Lower lobe of right lung (tissue), 2 donors: ENCODE measurements at places on chromosomes 12 and 14.
A peak's percentile ranks its signal among the peaks of the same experiment; 100 is the strongest.

DNA sequence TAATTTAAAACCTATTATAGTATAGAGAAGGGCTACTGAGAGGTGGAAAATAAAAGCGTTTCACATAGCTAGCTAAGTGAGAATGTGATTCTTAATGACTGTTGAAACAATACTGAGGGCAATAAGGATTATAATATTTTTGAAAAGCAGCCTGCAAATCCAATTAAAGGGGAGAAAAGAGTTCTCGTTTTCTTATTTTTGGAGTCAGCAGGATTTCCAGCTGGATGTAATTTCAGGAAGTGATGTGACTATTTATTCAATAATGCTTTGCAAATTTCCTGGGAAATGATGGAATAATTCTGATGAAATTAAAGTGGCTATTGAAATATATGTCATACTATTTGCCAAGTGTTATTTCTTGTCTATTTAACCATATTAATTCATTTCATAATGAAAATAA lies 279.1 kb downstream of the AEBP2 start:
- no peak for DNase-seq

DNA sequence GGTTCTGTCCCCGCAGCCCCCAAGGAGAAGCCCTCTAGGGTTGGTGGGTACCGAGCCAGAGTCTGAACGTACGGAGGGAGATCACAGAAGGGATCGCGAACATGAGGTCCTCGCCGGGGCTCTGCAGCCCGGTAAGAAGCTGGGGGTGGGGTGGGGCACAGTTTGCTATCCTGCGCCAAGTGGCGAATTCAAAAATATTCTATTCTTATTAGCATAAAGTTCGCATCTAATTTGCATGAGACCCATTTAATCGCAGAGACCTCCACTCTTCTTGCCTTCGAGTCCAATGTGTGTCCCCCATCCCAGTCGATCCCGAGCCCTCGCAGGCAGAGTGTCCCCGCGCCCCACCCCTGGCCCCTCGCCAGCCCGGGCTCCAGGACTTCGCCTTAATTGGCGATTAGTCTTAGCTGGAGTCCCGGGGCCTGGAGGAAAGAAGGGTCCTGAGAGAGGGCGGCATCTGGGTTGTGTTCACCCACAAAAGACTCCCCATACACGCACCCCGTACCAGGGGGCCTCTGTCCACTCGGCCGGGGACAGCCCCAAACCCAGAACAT lies 604 bp upstream of the ARHGEF25 start:
- no peak for DNase-seq

DNA sequence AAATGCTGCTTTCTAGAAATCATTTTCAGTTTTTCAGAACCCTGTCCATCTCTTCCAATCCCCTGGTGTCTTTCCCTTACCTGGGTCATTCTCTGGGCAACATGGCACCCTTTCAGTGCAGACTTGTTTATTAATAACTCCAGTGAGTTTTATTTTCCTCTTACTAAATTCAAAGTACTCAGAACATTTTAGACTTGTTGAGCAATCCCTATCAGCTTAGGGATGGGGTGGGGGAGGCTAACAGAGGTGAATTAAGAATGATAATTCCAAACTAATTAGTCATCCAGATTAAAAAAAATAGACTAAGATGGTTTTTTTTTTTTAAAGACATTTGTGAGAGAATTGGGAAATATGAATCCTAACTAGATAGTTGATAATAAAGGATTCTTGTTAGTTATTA lies 10.7 kb downstream of the GPRC5A start:
- no peak for DNase-seq

DNA sequence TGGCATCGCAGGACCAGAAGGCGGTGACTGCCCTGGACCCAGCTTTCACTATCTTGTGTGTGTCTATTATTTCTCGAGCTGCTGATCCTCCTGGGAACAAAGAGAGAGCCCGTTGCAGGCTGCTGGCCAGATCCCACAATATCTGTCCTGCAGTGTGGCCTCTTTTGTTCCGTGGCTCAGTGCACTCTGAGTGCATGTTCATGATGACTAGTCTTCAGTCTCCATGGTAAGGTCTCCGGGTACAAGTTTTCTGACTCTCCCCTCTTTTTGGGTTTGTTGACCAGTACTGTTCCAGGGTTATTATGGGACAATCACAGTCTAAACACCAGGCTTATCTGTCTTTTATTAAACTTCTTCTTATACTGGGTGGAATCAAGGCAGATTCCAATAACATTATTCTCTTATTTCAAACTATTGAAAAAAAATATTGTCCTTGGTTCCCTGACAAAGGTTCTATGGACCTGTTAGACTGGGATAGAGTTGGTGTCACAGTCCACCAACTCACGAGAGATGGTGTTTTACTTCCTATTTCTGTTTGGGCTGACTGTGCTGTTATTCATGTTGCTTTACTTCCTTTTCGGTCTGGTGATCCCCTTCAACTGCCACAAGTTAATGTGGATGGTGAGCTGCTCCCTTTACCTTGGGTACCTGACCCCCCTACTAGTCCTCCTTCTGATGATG lies 192.9 kb upstream of the ALG10B start:
- no peak for DNase-seq

GRCh38 chr12:4483885-4484823 lies 38.5 kb upstream of the FGF6 start:
- no peak for DNase-seq

- DNase-seq = peak; percentile 99
These were observed 1.2 kb downstream of the PPP1R3E start for GRCh38 chr14:23301288-23301968.

- no peak for DNase-seq
These were observed 27.0 kb downstream of the MAP3K9 start for GRCh38 chr14:70782361-70782760.

DNA sequence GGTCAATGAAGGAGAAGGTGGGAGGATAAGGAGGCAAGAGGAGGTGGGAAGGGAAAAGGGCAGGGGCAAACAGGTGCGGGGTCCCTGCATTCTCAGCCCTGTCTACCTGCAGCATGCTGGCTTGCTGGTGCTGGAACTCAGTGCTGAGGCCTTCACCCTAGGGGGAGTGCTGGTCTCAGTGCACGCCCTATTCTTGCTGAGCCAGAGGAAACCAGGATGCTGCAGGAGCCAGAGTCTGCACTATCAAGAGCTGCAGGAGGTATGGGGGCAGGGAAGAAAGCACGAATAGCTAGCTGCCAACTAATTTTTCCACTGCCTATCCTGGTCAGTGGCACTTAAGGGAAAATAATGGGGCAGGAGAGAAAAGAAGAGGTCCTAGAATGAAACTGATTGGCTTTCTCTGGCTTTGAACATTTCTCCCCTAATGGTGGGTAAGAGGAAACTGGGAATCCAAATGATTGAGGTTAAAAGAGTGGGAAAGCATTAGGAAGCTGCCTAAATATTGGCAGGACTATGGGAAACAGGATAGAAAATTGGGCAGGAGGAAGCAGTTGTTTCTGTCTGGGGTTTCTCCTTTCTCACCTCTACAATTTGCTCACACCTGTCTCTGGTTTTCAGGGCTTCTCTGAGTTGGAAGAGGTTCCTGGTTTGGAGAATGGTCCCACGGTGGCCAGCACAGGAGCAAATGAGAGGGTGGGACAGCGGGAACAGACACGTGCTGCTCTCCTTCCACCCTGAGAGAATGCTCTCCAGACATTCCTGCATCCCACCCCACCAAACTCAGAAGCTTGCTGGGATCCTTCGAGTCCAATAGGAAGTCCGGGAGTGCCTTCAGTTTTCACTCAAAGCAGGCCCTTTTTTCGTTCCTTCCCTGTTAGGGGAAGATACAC lies 1.9 kb downstream of the TMEM253 start:
- no peak for DNase-seq

DNA sequence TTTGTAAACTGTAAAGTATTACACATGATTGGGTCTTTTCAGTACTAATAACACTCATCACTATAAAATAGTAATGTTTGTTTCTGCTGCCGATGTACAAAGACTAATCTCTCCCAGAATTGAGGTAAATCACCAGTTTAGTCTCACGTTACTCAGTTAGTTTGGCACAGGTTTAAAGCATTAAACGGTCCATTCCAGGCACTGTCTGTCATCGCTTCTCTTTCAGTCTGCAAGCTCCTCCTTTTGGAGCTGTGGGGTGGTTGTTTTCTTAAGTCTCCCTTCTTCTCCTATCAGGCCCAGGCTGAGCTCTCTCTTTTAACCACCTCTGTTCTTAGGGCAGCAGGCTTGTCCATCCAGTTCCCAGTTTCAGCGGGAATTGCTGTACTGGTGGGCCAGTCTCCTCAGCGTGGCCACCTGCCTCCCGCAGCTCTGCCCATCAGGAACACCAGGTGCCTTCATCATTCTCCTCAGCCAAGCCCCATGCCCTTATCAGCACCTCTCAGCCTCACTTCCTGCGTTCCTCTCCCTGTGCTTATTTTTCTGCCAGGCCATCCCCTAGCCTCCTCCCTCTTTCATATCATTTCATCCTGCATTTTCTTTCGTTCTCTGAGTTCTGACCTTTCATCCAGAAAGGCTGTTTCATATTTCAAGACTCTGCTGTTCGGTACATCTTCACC lies 149.0 kb downstream of the TGFB3 start:
- DNase-seq = no peak

- DNase-seq = no peak
These were observed 18.8 kb downstream of the ACVRL1 start for GRCh38 chr12:51926064-51926632.

DNA sequence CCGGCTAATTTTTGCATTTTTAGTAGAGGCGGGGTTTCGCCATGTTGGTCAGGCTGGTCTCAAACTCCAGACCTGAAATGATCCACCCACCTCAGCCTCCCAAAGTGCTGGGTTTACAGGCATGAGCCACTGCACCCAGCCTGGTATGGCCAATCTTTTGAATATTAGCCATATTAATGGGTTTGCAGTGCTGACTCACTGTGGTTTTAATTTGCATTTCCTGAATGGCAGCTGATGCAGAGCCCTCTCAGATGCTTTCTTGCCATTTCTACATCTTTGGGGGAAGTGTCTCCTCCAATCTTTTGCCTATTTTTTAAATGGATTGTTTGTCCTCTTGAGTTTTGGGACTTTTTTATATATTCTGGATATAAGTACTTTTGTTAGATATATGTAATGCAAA lies 55.5 kb upstream of the NPAS3 start:
- no peak for DNase-seq

- DNase-seq = no peak
These were observed 10.9 kb upstream of the PCED1B start for GRCh38 chr12:47068539-47068938.

DNA sequence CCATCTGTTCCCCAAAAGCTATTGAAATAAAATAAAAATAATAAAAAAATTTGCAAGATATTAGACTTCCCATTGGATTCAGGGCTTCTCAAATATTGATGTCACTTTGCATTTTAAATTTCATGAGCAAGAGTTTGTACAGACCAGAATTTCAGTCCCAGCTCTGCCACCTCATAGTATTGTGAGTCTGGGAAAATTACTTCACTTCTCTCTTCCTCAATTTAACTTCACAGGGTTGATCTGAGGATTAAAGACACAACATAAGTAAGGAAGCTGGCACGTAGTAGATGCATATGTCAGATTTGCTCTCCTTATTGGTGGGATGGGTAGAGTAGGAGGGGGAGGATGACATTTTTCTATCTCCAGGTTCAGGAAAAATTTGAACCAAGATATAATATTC lies 32.8 kb downstream of the COX8C start:
- DNase-seq = no peak

DNA sequence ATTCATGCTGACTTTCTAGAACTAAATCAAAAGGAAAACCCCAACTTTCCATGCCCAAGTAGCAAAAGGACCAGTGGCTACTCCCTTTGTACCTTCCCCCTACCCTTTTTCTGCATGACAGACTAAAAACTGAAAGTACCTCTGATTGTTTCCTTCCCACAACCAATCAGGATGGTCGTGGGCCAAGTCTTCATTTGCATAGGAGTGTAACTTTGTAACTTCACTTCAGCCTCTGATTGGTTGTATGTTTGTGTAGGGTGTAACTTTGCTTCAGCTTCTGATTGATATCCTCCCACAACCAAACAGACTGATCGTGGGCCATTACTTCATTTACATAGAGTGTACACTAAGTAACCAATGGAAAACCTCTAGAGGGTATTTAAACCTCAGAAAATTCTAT lies 96.5 kb downstream of the DENND5B start:
- no peak for DNase-seq

DNA sequence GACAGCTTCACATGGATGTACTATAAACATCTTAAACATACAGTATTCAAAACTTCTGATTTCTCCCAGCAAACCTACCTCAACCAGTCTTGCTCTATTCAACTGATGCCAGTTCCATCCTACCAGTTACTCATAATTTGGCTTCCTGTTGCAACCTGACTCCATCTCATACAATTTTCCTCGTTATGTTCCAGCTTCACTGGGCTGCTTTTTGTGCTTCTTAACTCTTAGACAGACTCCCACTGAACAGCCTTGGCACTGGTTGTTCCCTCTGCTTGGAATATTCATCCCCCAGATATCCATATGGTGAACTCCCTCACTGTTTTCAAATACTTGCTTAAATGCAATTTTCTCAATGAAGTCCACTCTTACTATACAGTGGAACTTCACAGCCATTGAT lies 249.2 kb downstream of the AEBP2 start:
- DNase-seq = no peak

DNA sequence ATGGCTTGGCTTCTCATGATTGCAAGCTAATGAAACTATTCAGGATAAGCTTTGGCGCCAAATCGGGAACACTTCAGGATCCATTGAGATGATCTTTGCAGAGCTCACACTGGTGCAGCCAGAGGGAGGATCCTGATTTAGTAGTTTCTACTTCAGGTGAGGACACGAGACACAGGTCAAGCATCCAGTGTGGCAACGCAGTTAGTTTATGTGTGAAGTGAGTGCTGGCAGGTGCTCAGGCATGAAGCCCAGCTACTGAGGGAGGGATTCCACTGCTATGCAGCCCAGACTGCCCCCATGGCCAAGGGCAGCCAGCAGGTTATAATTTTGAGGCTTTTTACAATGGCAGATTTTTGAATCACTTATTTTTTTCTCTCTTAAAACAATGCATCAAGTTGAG lies 113.5 kb upstream of the PCED1B start:
- DNase-seq = no peak

GRCh38 chr14:29039171-29039570 lies 272.6 kb downstream of the FOXG1 start:
- no peak for DNase-seq

DNA sequence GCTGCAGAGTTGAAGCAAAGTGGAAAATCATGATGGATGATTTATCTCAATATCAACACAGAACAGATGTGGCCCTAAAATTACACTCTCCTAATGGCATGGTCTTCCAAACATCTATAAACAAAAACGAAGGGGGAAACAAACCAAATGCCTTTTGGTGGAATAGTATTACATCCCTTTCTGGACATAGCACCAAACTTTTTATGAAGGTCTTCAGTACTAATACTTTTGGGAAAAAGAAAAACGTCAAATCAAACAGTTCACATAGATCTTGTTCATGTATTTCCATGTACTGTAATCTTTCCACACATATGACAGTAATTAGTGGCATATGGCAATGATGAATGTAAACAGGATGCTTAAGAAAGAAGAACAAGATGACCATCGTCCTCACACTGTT lies 22.9 kb upstream of the ANAPC7 start:
- no peak for DNase-seq

DNA sequence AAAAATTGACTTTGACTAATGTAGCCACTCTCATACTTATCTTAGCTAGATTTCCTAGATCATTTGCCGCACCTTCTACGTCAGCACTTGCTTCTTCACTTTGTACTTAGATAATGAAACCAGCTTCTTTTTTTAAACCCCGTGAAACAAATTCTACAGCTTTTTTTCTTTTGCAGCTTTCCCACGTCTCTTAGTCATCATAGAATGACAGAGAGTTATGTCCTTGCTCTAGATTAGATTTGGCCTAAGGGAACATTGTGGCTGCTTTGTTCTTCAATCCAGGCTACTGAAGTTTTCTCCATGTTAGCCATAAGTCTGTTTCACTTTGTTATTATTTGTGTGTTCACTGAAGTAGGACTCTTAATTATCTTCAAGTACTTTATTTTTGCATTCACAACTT lies 94.9 kb downstream of the SLCO1A2 start:
- DNase-seq = no peak

- no peak for DNase-seq
These were observed 13.0 kb upstream of the TRAF3 start for GRCh38 chr14:102764220-102764671.
